CD4-positive, alpha-beta T cell (primary cell): ENCODE measurements at places on chromosomes 4 and X.

GRCh38 chr4:159506801-159507517 lies 404.1 kb downstream of the RAPGEF2 start:
- no peak for DNase-seq

DNA sequence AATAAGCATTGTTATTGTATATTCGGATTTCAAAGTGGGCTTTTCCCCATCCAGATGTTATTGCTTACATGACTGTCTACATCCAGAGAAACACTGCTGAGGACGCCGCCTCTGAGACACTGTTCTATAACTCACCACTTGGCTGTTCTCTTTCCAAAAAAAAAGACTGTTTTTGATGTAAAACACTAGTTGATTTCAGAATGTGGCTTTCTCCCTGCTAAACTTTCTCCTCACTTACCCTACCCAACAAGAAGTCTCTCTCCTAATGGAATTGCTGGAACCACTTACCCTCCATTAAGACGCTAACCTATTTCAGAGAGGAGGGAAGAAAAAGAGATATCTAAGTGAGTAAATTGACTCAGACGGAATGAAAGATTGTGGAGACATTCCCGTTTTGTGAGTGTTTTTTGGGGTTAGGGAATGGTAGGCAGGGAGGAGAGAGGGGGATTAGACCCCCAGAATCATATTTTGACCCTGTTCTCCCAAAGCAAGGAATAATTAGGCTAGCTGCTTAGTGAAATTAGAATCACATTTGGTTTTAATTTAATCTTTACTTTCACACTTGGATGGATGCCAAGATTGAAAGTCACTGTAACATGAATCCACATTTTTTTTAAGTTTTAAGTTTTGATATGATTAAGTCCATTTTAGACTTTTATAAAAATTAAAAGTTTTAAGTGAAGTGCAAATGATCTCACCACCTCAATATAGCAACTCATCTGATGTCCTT lies 174.9 kb downstream of the CHIC2 start:
- DNase-seq, result no peak

- DNase-seq, result no peak
Observed at GRCh38 chr4:68907788-68908700, 43.6 kb downstream of the UGT2A3 start.

DNA sequence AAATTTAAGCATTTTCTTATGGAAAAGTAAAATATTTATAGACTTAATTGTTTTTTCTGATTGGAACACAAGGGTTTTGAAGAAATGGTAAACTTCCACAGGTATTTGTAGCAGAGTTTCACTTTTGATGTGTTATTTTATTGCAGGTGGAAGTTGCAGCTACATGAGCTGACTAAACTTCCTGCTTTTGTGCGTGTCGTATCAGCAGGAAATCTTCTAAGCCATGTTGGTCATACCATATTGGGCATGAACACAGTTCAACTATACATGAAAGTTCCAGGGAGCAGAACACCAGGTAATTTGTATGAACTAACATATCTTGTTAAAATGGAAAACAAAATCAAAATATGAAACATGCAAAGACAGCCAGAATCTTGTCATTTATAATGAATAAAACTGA lies 117.4 kb downstream of the DIPK2B start:
- peak; percentile 16 for DNase-seq

DNA sequence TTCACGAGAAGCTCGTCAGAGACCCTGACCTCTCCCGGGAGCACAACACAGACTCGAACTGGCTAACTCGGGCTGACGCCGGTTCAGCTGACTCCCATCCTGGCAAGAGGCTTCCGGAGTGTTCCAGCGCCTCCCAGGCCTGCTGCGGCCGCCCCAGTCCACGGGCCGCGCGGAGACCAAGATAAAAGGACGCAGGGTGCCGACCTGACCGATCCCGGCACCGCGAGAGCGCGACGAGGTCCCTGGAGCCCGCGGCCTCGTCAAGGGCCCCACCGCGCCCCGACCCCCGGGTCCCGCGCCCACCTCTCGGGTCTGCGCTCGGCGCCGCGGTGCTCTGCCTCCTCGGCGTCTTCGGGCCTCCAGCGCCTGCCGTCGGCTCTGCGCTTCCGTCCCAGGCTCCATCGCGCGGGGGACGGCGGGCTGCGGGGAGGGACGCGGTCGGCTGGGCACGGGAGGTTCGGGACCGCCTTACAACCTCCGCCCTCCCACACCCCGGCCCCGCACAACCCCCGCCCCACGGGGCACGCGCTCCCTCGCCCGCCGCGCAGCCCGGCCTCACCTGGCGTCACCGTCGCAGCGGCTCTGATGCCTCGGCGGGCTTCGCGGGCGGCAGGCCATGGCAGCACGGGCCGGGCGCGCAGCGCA lies 426 bp downstream of the SLBP start:
- DNase-seq, result no peak

DNA sequence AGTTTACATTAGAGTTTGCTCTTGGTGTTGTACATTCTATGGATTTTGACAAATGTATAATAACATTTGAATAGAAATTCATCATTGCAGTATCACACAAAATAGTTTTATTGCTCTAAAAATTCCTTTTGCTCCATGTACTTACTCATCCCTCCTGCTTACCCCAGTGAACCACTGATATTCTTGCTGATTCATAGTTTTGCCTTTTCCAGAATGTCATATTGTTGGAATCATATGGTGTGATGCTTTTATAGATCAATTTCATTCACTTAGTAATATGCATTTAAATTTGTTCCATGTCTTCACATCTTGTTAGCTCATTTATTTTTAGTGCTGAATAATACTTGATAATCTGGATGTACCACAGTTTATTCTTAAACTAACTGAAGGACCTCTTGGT lies 1593.2 kb downstream of the C4orf33 start:
- DNase-seq, result no peak

DNA sequence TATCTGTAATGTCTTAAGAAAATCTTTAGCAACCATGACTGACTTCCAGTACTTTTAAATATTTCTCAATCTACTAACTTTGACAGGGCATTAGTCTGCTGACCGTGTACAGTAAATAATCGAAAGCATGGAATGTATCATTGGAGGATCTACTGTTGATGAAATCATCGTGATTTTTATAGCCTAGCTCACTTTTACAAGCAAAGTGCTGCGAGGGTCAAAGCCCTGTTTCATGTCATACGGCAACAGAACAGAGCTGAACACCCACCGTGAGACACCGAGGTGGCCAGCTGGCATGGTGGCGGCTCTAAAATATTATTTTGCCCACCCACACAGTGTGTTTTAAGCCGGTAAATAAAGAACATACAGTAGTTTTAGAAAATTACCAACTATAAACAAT lies 679.3 kb downstream of the FAT4 start:
- no peak for DNase-seq

DNA sequence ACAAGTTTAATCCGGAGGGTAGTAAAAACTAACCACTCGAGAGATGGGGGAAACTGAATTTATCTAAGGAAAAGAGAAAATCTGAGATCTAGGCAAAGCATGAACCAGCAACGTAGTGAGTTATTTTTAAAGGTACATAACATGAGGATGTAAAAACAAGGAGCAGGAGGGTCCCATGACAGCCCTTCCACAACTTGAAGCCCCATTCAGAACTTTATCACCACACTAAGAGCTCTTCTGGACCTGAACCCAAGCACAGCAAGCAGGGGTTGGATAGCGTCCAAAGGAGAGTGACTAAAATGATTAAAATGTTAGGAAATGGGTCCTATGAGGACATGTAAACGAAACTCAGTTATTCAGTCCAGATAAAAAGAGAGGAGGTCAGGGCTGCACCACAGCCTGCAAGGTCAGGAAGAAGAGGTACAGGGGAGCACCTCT lies 16.2 kb downstream of the SH3RF1 start:
- no peak for DNase-seq

DNA sequence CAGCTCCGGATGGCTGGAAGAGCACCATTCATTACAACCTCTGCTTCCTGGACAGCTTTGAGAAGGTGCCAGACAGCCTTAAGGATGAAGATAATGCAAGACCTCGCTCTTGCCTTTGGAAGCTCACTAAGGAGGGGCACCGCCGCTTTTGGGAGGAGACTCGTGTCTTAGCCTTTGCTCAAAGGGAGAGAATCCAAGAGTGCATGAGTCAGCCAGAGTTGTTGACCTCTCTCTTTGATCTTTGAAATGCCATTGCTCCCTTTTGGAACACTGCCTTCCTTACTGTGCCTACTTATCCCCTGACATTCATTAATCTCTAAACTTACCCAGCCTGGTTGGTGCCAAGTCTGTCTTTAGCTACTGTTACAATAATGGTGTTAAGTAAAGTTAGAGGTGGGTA lies 1.2 kb downstream of the FOXR2 start:
- no peak for DNase-seq

DNA sequence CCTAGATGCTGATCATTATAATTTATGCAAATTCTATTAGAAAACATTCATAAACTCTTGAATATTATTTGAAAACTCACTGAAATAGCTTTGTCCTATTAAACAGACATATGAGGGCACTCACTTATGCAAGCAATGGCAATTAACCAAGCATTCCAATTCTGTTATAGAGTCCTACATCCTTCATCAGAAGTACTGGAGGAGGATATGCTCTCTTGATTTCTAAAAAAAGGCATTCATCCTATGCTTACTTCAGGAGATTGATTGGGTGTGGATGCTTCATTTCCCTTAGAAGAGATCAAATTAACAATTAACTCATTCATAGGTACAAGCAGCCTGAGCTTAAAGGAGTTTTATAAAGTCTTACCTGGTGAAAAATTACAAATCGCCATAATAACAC lies 1317.2 kb downstream of the PCDH7 start:
- no peak for DNase-seq

DNA sequence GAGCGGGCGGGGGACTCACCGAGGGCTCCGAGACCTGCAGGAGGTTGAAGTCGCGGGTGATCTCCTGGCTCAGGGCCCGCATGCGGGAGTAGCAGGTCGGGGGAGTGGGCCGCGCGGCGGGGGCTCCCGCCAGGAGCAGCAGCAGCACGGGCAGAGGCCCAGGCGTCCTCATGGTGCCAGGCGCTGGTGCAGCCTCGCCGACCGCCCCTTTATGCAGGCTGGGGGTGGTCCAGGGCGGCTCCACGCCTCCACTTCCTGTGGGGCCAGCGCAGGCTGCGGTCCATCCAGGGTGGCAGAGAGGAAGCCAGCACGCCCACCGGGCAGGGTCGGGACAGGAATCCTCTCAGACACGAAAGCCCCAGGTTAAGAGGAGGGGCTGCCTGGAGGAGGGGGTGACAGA lies at the start of gene CYTL1:
CYTL1 (minus strand) TSS at position 185 of the 400 bp plus-strand sequence; CDS start at position 172, 13 bp downstream.
- no peak for DNase-seq
